Stimulated activated naive CD4-positive, alpha-beta T cell treated with Interleukin-2 at 50 U/mL for 16 hours (primary cell): ENCODE measurements at places on chromosomes 1 and 21.

- no peak for DNase-seq
Measured at GRCh38 chr1:163771637-163772036, 449.9 kb downstream of the NUF2 start.

DNA sequence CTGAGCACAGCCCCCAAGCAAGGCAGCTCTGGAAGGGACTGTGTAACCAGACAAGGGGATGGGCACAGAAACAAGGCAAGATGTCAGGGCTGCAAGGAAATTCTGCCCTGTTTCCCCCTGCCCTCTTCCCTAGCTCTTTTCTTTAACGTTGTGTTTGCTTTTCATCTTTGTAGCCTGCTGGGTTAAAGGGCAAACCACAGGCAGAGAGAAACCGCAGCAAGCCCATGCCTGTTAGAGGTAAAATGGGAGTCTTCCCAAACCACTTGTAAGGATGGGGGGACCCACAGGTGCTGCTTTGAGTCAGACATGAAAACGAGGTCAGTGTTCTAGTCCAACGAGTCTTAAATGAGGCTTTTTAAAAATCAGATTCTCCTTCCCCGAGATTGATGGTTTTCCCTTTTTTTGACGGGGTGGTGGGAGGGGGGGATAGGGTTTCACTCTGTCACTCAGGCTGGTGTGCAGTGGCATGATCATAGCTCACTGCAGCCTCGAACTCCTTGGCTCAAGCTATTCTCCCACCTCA, 13.3 kb downstream of the TGFBR3 start:
- DNase-seq = peak; percentile 7

DNA sequence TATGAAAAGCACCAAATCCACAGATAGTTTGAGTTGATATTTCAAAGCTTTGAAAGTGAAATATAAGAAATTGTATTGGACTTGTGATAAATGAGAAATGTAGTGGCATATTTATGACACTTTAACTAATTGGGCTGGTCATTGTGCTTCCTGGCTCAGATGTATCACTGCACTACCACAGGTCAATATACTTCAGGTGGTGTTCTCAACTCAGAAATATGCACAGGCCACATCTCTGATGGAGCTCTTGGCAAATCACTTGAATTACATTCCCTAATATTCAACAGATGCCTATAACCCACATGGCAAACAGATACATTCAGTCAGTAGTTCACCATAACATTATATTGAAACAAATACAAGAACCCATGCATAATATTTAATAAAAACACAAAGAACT, 209.6 kb downstream of the LYPLAL1 start:
- no peak for DNase-seq

- no peak for DNase-seq
Measured at GRCh38 chr1:210700511-210700910, 371.8 kb downstream of the HHAT start.

- DNase-seq = no peak
Measured at GRCh38 chr1:221989741-221990140, 247.9 kb upstream of the DUSP10 start.

DNA sequence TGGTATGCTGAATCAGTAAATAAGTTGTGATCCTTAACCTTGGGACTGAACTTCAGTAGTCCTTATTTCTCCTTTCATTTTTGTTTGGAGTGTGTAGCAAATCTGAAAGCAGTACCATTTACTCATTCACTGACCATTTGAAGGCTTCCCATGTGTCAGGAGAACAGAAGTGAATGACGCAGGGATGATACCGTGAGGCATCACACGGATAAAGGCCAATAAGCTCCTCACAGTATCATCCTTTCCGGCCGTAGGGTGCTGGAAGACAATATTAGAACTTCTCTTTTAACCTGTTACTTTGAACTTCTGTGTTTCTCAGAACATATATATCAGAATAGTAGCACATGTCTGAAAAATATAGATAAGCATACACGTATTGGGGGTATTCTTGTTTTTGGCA, 21.3 kb downstream of the BACH1 start:
- DNase-seq = no peak

GRCh38 chr1:162629077-162629627, 3.1 kb upstream of the DDR2 start:
- no peak for DNase-seq

GRCh38 chr1:26553942-26554682, 24.6 kb downstream of the RPS6KA1 start:
- DNase-seq = no peak

- no peak for DNase-seq
Measured at GRCh38 chr1:89809556-89809955, 11.3 kb upstream of the LRRC8D start.

DNA sequence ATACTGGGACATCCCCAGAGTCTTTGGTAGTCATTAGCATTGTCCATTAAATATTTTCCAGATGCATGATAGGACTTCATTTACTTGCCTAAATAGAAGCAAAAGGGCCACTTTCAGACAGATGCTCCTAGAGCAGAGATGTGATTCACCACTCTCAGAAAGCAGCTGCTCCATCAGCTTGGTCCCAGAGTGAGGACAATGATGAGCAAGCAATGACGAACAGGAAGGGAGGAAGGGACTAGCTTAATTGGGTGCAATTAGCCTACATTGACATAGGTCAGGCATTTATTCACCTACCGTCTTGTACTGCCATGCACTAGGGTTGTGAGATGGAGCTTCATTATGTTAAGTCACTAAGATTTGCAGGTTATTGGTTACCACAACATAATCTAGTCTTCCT, 85.1 kb upstream of the PLXNA2 start:
- DNase-seq = no peak

DNA sequence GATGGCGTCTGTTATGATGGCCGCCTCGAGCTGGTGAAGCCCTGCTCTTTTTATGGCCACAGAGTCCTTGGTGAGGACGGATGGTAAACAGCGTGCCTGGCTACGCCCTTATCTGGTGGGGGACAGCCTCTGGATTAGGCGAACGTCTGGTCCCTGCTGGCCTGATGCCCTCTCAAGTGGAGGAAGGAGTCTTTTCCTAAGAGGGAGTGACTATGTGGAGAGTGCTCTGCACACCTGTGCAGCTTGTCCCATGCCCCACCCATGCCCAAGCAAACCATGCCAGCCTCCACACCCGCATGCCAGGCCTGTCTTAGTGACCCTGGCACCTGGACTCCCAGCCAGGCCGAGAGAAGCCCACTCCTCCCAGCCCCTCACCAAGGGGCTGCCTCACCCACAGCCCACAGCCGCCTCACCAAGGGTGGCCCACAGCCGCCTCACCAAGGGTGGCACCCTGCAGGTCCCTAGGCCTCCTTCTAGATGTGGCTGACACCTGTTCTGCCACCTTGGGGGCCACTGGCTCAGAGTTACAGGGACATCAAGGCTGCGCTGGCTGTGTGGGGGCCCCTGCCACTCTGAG, 40.2 kb downstream of the WNT9A start:
- DNase-seq = no peak

DNA sequence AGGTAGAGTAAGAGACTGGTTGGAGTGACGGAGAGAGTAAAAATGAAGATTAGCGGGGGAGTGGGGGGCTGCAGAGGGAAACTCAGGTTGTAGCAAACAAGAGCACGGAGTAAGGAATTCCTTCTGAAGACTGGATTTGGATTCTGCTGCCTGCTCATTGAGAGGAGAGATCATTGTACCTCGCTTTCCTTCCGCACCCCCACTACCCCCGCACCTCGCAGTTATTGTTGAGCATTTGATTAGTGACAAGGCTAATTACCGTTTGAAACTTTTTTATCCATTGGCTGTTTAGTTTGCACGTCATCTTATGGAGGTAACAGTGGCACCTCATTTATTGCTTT, 463 bp downstream of the PRPF3 start:
- DNase-seq = no peak

DNA sequence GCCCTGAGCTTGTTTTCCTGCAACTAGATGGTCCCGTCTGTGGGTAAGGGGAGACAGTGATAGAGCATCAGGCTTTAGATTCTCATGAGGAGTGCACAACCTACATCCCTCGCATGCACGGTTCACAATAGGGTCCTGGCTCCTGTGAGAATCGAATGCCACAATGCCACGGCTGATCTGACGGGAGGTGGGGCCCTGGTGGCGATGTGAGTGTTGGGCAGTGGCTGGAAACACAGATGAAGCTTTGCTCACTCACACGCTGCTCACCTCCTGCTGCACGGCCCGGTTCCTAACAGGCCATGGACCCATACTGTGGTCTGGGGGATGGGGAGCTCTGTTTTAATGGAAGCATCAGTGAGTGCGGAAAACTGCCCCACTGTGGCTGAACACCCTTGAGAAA, 35.8 kb upstream of the TTC34 start:
- DNase-seq = no peak
